Mesothelial cell of epicardium (in vitro differentiated cells): ENCODE measurements at places on chromosomes 11 and 22.

- no peak for DNase-seq
These were observed 3.4 kb downstream of the CD82 start for GRCh38 chr11:44568658-44569473.

DNA sequence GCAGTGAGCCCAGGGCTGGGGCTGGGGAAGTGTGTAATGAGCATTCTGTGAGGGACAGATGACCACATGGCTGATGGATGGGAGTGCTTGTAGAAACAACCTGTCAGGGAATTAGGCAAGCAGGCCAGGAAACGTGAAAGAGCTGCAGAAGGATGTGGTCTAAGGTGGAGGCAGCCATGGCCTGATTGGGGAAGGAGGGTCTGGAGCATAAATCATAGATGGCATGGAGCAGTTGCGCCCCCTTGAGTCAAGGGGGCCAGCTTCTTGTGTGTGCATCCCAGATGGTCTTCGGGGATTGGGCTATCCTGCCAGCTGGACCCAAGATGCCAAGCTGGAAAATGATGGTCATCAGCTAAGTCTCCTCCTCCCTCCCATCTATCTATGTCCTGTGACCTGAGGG, 119.4 kb upstream of the CLPB start:
- DNase-seq, result no peak

DNA sequence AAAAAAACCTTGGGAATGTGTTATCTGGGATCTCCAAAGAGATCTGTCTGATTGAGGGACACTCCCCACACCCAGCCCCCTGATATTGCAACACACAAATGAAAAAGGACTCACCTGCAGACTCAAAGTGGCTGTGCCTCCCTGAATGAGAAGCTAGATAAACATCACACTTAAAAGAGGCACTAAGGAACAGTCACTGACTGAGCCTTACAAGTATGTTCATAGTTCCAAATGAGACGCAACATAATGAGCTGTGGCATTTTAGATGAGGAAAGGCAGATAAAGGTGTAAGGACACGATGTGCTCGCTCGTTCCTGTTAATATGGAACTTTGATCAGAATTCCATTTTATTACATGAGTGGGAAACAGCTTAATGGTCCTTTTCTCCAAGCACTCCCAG, 21.0 kb upstream of the CFAP300 start:
- no peak for DNase-seq

GRCh38 chr11:9396310-9396709, 11.9 kb downstream of the IPO7 start:
- no peak for DNase-seq

GRCh38 chr11:119371778-119372182, 9.7 kb downstream of the USP2 start:
- DNase-seq, result no peak

DNA sequence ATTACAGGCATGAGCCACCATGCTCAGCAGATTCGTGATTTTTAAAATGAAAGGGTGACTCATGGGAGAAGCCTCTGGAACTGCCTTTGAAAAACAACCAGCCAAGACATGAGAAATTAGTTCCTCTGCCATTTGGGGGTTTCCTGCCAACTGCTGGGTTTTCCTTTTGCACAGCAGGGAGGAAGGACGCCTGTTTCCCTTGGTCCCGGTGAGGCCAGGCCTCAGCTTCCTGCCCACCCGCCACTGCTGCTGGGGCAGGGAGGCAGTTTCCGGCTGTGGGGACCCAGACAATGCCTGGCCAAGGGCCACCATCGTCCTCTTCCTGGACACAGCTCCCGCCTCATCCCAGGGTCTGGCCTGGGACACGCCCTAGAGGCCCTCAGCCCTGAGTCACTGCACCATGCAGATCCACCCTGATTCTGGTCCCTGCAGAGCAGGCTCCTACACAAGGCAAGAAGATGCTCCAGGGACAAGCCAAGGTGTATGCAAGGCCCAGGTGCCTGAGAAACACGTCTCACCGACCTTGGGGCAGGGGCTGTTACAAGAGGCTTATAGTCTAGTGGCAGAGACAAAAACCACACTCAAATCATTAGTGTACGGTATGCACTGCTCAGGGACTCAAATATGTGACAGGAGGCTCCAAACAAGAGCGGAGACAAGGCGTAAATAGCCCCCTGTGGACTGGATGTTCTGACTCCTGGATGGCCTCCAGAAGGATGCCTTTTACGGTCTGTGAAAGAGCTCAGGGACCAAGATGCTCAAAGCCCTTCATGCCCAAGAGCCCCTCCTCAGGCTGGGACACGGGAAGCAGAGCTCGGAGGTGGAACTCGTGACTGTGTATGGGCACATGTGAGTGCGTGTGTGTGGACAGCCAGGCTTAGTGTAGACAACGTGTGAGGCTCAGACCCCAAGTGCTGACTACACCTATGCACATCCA, 10.0 kb downstream of the PPM1F start:
- no peak for DNase-seq

DNA sequence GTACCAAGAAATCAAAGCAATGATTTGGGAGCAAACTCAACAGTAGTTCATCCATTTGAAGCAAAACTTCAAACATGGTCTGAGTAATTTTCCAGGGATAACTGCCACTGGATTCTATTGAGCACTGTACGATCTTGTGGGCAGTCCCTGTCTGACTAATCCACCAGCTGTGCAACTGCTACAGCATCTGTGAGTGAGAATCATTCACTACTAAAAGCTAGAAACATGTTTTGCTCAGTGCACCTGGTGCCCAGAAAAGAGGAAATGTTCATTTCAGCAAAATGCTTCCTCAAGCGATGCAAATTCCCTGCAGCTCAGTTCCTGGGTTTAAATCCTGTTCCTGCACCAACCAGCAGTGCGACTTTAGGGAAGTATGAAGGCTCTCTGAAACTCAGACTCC, 1077.9 kb downstream of the DLG2 start:
- no peak for DNase-seq

DNA sequence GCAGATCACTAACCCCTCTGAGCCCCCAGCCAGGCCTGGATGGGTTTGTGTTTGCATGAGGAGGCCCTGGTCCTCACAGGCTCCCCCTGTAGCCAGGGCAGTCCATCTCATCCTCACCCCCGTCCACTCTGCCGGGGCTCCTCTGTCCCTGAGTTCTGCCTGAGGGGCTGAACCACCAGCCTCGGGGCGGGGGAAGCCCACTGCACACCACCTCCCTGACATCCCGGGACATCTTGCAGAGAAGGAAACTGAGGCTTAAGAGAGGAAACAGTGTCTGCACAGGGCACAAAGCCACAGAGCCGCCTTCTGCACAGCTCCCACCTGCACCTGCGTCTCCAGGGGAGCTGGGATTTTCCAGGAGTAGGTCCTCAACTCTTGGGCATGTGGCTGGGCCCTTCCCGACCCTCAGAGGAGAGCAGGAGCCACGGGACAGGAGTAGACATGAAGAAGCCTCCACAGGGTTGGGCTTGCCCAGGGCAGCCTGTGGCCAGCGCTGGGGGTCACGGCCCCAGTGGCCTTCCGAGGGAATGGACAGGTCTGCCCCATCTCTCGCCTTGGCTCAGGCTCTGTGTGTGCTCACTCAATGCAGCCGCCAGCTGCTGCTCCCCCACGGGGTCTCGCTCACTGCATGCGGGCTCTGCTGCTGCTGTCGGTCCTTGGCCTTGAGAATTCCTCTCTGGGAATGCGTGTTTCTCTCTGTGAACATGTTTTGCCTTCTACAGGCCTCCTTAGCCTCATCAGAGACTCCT, 45.4 kb upstream of the CCDC188 start:
- no peak for DNase-seq

- no peak for DNase-seq
These were observed 1.8 kb downstream of the PITPNM1 start for GRCh38 chr11:67503119-67504004.

- no peak for DNase-seq
These were observed 1.9 kb downstream of the OR52A5 start for GRCh38 chr11:5136261-5136660.

- no peak for DNase-seq
These were observed 871 bp upstream of the TOLLIP start for GRCh38 chr11:1310318-1310687.

DNA sequence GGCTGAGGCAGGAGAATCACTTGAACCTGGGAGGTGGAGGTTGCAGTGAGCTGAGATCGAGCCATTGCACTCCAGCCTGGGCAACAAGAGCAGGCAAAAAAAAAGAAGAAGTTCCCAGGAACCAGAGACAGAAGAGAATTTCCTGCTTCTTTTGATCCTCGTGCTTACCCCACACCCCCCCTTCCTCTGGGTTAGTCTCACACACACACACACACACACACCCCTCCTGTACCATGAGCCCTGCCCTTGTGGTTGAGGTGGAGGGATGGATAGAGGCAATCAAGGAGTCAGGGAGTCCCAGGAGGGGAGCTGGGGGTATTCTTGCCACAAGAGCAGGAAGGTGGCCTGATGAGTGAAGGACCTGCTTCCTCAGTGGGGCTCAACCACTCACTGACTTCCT, 4.1 kb upstream of the UBE2L6 start:
- DNase-seq, result no peak

- DNase-seq, result no peak
These were observed 26.4 kb downstream of the OR52K1 start for GRCh38 chr11:4508886-4509285.

DNA sequence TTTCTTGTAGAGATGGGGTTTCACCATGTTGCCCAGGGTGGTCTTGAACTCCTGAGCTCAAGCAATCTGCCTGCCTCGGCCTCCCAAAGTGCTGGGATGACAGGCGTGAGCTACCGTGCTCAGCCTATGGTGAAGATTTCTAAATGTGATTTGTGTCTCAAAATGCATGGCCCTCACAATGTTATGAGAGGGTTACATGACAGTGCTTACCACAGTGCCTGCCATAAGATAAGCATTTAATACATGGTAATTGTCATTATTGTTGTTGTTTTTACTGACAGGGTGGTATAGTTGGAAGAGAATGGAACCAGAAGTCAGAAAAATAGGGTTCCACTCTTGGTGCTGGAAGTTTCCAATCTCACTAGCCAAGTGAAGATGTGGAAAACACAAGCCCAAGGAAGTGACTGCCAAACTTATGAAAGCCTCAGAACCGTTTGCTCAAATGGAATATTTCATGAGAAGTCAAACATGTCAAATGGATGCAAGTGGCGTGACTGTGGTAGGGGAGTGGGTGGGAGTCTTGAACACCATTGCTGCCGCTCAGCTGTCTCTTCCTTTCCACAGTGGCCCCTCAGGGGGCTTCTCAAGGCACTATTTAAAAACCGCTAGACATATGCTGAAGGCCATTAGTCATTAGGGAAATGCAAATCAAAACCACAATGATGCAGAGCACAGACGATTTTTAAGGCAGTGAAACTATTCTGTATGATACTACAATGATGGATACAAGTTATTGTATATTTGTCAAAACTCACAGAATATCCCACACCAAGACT, 29.1 kb upstream of the LMO2 start:
- no peak for DNase-seq

DNA sequence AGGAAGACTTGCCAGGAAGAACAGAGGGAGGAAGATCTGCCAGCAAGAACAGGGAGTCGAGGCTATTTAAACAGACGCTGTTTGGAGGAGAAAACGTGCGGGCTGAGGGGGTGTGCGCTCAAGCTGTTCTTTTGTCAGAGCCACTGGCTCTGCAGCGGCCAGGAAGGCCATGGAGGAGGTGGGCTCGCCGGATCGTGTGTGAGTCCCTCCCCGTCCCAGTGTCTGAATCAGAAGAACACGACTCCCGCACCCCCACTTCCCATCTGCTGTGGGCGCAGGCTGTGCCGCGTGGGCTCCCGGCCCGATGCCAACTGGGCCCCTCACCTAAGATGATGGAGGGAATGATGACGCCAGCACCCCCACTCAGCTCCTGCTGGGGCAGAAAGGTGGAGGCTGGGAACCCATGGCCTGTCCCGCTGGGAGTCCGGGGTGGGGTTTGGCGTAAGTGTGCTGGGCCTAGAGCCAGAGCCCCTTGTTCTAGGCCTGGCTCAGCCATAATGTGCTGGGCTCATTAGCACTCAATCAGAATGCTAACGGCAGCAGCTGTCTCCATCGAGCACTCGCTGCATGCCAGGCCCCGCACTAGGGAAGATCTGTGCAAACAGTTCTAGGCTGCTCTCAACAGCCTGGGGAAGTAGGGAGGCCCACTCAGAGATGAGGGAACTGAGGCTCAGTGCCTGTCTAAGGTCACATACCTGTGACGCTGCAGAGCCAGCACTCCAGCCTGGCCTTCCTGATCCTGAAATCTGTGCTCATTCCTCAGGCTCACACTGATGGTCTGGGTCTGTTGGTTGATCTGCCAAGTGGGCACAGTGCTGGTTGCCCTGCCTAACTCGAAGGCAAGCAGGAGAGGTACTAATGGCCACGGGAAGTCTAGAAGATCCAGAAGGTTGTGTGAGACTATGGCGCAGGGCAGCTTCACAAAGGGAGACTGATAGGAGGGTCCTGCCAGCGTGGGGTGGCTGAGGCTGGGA, 11.5 kb downstream of the NPTXR start:
- DNase-seq, result no peak

DNA sequence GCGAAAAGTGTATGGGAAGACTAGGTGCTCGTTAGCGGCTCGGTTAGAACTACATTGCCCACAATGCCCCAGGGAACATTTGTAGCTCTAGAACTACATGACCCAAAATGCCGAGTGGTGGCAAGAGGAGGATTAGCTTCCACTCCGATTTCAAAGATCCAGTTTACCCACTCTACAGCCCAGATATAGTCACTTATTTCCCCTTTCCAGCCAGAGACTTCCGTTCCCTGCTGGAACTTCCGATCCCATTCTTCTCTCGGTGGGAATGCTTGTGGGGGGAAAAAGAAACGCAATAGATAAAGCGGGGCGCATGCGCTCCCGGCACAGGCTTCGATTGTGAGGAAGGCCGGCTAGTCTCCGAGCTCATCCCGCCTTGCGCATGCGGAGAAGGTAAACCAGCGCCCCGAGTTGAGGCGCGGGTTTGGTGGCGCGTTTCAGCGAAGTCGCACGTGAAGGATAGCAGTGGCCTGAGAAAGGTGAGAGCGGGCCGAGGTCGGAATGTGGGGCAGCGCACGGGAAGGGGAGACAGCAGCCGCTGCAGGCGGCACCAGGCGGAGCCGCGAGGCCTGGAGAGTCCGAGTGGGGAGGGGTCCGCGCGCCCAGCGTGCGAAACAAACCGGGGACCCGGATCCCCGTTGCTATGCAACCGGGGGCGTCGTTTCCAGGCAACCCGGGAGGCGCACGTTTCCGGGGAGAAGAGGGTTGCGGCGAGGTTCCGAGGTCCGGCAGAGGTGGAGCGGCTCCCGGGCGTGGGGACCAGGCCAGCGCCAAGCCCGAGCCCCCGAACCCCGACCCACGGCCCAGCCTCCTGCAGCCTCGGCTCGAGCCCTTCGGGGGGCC, at the start of gene TMEM109:
Gene TMEM109, plus strand, starts transcription at position 366 of the 840 bp plus-strand sequence. CDS start 5,536 bp downstream, outside the sequence.
- peak; percentile 87 for DNase-seq

DNA sequence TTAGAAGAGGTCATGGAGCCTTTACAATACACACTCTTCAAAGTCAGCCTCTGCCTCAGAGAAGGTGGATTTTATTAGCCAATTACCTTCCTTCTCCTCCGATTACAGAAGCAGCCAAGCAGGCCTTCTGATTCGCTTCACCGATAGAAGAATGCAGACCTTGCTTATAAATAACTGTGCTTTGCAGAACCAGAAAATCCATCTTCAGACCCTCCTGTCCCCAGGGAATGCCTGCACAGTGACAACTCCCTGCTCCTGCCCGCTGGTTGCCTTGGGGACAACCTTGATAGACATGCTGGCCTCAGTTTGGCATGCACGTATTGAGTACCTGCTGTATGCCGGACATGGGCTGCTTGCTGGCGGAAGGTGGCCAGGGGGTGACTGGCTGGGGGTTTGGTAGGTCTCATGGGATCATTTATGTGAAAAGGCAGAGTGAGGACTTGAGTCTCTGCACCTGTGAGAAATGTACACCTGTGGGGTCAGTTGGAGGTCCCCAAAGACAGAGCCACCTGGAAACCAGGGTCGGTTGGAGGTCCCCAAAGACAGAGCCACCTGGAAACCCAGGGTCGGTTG, 1238.7 kb downstream of the BRD1 start:
- DNase-seq, result no peak
